ENCODE measurements at places on chromosomes 1 and 21.

- no peaks in the 10 kb centered on the region for H3K36me3 ChIP-seq
- no peak overlapping the region for H3K27ac ChIP-seq
- no peak for DNase-seq
- H3K27me3 ChIP-seq = no peaks in the 10 kb centered on the region
These were observed 816.4 kb downstream of the KCNT2 start for GRCh38 chr1:195791796-195792195.

DNA sequence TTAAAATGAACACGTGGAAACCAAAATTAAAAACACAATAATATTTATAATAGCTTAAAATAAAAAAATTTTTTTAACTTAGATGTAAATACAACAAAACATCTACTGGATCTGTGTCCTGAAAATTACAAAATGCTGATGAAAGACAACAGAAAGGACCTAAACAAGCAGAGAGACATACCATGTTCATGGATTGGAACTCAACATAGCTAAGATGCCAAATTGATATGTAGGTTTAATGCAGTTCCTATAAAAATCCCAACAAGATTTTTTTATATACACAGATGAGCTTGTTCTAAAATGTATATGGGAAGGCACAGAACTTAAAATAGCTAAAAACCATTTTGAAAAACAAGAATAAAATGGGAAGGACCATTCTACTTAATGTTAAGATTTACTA lies 81.4 kb downstream of the TRIM11 start:
- H3K4me3 ChIP-seq = no peak overlapping the region
- H3K36me3 ChIP-seq = peaks cover 3% of the 10 kb centered on the region
- no peaks in the 10 kb centered on the region for H3K27me3 ChIP-seq
- no peak overlapping the region for H3K27ac ChIP-seq
- no peaks in the 10 kb centered on the region for H3K4me1 ChIP-seq

- no peak overlapping the region for H3K4me3 ChIP-seq
- peaks cover 3% of the 10 kb centered on the region for H3K27me3 ChIP-seq
- H3K4me1 ChIP-seq = no peaks in the 10 kb centered on the region
- H3K27ac ChIP-seq = no peak overlapping the region
- DNase-seq = no peak
These were observed 115.9 kb downstream of the KCND3 start for GRCh38 chr1:111873460-111874030.

- H3K36me3 ChIP-seq = no peaks in the 10 kb centered on the region
- no peak for DNase-seq
- peaks cover 2% of the 10 kb centered on the region for H3K27me3 ChIP-seq
- no peaks in the 10 kb centered on the region for H3K4me1 ChIP-seq
These were observed 13.8 kb upstream of the SIM2 start for GRCh38 chr21:36684957-36685714.

GRCh38 chr1:1479547-1480487 lies 8.3 kb downstream of the ATAD3B start:
- H3K36me3 ChIP-seq = peaks cover 32% of the 10 kb centered on the region
- no peaks in the 10 kb centered on the region for H3K4me1 ChIP-seq
- no peak overlapping the region for H3K27ac ChIP-seq
- H3K4me3 ChIP-seq = no peak overlapping the region
- DNase-seq = no peak

- peaks cover 24% of the 10 kb centered on the region for H3K36me3 ChIP-seq
- no peaks in the 10 kb centered on the region for H3K27me3 ChIP-seq
- H3K4me3 ChIP-seq = no peak overlapping the region
- no peak for DNase-seq
These were observed 23.5 kb upstream of the LRRC47 start for GRCh38 chr1:3819771-3820200.

DNA sequence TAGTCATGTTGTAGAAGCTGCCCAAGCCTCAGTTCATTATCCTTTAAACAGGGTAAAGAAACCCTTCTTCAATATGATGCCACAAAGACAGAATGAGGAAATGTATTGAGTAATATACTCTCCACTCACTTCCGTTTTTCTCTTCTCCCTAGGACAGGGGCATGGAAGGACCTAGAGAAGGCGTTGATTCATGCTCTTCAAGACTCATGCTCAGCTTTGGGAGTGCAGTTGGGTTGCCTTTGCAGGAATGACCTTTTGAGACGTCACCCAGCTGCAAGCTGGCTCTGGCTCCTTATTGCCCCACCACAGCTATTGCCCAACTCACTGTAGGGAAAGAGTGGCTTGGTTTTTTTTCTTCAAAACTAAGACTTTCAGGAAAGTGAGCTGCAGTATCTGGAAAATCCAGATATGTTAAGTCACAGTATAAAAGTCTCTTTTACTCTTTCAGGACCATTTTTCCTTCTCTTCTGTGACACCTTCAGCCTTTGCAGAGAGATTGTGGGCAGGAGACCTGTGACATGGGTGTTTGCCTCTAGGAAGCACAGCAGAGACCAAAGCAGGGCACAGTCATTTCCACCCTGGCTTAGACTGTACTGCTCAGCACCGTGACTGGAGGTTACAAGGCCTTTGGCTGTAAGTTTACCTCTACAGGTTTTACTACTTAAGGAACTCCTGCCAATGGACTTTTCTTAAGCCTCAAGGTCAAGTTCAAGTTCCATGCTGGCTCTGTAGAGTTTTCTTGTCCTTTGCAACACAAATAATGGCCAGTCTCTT lies 39.5 kb downstream of the XCL2 start:
- no peak for DNase-seq
- no peaks in the 10 kb centered on the region for H3K36me3 ChIP-seq
- H3K4me3 ChIP-seq = no peak overlapping the region
- no peak overlapping the region for H3K27ac ChIP-seq

DNA sequence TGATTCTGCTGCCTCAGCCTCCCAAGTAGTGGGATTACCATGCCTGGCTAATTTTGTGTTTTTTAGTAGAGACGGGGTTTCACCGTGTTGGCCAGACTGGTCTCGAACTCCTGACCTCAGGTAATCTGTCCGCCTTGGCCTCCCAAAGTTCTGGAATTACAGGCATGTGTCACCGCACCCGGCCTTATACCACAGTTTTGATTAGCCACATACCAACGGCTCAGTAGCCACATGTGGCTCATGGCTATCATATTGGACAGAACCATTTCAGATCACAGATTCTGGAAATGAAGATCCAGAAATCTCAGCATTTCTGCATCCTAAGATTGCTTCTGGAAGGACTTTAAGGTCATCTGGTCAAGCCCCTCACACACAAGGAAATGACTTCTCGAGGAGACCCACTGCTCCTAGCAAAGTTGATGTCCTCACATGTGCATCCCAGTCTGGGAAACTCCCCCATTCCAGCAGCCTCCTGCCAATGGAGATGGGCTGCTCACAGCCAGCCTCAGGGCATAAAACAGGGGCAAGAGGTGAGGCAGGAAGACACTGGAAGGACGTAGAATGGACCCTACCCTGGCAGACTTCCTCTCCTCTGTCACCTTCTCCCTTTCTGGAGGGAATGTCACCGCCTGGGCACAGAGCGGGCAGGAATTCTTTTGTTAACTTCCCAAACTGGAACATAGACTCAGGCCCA lies 17.5 kb upstream of the CITED4 start:
- H3K36me3 ChIP-seq = no peaks in the 10 kb centered on the region
- H3K27me3 ChIP-seq = peaks cover 9% of the 10 kb centered on the region
- DNase-seq = no peak
